ENCODE measurements at places on chromosomes 16 and 17.

- DNase-seq = no peak
Measured at GRCh38 chr16:66740010-66740409, 11.4 kb downstream of the DYNC1LI2 start.

- peak; percentile 71 for DNase-seq
Measured at GRCh38 chr17:20010099-20010863, 1.1 kb downstream of the SPECC1 start.

DNA sequence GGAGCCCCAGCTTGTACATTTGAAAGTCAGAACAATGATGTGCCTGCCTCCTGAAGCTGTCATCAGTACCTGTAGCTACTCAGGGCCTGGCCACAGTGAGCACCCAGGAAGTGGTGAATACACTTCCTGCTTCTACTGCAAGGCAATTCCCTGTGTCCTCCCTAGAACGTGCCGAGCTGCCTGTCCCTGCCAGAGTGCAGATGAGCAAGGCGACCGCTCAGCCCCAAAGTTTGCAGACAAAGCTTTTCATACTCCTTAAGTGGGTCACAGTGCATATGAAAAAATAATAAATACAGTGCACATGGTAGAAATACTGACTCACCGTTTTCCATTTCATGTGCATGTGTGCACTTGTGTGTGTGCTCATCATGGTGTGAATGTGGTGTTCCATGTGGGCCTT lies 77.3 kb downstream of the MPRIP start:
- no peak for DNase-seq

DNA sequence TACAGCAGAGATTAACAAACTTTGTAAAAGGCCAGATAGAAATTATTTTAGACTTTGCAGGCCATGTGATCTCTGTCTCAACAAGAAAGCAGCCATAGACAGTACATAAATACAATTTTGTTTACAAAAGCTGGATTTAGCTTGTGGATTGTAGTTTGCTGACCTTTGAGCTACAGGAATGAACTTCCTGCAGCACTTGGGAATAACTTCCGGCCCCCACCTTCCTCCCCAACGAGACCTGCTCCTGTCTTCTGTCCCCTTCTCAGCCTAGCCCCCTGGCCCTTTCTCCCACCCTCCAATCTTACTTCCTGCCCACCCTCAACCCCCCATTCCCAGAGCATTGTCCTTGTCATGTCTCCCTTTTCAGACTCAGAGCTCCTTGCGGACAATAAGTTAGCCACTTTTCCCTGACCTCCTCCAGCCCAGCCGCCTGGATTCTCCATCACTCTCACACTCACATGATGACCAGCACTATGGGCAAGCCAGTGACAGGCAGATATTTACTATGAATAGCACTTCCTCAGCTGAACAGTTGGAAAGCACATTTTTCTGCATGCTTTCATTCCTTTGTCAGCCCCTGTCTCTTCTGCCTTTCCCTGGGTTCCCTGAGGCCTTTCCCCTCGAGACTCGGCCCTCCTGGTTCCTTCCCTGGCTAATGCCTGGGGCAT lies 27.6 kb upstream of the DLX3 start:
- DNase-seq = no peak

- DNase-seq = peak; percentile 25
Measured at GRCh38 chr16:27618606-27619327, 68.8 kb downstream of the KATNIP start.

DNA sequence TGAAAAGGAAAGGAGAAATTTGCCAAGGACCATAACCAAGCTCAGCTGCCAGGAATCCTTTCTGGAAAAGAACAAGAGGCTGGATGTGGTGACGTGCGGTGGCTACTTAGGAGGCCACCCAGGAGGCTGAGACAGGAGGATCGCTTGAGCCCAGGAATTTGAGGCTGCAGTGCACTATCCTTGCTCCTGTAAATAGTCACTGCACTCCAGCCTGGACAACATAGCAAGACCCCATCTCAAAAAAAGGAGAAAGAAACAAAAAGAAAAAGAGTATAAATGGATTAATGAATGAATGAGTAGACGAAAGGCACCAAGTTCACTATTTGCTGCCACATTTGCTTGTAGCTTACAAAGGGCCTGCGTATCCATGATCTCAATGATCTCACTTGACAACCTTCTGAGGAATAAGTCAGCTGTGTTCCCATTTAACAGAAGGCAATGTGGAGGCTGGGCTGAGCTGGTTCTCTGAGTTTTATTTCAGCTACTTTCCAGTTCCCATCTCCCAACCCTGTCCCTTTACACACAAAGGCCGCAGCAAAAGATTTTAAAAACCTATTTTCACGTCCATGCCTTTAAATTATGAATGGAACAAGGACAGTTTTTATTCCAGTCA lies 29.8 kb downstream of the ARSG start:
- DNase-seq = no peak

GRCh38 chr17:29032857-29033197 lies 10.1 kb upstream of the PIPOX start:
- DNase-seq = no peak

- no peak for DNase-seq
Measured at GRCh38 chr16:48117217-48118105, 38.3 kb downstream of the ABCC12 start.

GRCh38 chr16:50696126-50696525 lies 2.7 kb downstream of the NOD2 start:
- no peak for DNase-seq

GRCh38 chr17:1999557-2000251 lies 25.4 kb downstream of the RTN4RL1 start:
- DNase-seq = peak; percentile 58

GRCh38 chr16:76882105-76882504 lies 308.9 kb upstream of the MON1B start:
- DNase-seq = no peak

DNA sequence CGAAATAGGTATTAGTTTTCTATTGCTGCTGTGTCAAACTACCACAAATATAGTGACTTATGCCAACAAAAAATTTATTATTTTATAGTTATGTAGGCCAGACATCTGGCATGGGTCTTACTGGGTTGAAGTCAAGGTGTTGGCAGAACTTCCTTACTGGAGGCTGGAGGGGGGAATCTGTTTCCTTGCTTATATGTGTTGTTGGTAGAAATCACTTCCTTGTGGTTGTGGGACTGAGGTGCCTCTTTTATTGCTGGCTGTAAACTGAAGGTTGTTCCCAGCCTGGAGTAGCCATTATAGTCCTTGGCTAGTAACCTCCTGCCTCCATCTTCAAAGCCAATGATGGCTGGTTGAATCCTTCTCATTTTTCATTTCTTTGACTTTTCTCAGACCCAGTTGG lies 439.8 kb upstream of the EEF2KMT start:
- no peak for DNase-seq

GRCh38 chr17:20995873-20996723 lies 46.7 kb downstream of the USP22 start:
- DNase-seq = no peak

DNA sequence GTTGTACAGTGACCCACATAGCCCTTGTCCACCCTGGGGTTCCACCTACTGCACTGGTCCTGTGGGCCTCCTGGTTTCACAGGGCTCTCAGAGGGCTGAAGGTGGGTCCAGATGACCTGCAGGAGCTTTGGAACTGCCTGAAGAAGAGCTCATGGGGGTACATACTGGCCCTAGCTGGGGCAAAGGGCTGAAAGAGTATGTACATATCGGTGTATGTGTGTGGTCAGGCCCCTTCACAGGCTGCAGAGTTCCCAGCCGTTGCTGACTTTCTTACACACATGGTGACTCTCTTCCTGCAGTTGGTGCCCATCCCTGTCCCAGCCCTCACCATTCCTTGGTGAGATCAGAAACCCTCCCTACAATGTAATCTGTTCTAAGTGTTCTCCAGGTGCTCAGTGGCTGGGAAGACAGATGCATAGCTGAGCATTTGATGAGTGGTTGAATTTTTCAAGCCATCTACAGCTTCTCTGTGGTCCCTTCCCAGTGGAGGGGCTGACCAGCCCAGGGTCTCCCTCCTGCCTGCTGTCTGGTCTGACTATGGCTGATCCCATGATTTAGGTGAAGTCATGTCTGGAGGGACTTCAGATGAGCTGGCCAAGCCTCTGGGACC lies 2.4 kb upstream of the NFATC3 start:
- no peak for DNase-seq

DNA sequence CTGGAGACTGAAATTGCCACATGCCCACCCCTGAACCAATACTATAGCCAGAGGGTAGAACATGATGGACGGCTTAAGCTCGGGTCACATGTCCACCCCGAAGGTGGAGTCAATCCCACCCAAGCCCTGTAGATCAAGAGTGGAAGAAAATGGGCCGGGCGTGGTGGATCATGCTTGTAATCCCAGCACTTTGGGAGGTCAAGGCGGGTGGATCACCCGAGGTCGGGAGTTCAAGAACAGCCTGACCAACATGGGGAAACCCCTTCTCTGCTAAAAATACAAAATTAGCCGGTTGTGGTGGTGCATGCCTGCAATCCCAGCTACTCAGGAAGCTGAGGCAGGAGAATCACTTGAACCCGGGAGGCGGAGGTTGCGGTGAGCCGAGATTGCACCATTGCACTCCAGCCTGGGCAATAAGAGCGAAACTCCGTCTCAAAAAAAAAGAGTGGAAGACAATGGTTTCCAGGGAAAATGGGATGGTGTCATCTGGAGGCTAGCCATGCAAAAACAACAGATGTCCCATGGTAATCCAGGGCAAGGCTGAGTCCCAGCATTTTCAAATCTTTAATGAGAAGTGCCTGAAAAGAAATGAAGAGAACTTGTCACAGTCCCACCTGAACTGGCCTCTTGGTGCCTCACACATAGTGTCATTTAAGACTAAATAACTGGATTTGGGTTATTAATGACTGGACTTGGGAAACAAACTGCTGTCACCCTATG lies 30.1 kb downstream of the CD300LF start:
- DNase-seq = peak; percentile 27

DNA sequence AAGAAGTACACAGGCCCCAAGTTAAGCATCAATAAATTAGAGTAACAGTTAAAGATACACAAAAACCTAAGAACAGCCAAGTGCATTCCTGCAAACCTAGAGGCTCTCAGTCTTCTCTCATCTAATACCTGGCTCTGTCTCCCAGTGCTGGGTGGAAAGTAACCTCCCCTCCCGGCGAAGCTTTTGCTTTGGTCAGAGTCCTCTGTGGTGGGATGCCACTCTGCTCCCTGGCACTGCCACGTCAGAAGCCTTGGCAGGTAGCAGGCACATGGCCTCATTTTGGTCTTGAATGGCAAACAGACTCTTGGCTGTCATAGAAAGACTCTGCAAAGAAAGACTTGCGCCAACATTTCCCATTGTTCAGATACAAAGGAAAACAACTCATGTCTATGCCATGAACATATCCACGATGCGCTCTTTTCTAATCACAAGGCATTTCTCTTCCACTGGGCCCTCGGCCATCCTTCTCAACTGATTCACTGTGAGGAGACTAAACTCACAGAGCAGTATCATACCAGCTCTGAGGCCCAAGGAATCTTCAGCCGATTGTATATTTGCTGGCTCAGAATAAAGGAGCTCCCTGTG lies 21.2 kb downstream of the MTHFSD start:
- no peak for DNase-seq

GRCh38 chr16:66001432-66001831 lies 365.1 kb upstream of the CDH5 start:
- no peak for DNase-seq

GRCh38 chr17:75996665-75997590 lies 3.7 kb upstream of the CDK3 start:
- DNase-seq = no peak

GRCh38 chr16:74721716-74722115 lies 21.1 kb upstream of the MLKL start:
- no peak for DNase-seq

DNA sequence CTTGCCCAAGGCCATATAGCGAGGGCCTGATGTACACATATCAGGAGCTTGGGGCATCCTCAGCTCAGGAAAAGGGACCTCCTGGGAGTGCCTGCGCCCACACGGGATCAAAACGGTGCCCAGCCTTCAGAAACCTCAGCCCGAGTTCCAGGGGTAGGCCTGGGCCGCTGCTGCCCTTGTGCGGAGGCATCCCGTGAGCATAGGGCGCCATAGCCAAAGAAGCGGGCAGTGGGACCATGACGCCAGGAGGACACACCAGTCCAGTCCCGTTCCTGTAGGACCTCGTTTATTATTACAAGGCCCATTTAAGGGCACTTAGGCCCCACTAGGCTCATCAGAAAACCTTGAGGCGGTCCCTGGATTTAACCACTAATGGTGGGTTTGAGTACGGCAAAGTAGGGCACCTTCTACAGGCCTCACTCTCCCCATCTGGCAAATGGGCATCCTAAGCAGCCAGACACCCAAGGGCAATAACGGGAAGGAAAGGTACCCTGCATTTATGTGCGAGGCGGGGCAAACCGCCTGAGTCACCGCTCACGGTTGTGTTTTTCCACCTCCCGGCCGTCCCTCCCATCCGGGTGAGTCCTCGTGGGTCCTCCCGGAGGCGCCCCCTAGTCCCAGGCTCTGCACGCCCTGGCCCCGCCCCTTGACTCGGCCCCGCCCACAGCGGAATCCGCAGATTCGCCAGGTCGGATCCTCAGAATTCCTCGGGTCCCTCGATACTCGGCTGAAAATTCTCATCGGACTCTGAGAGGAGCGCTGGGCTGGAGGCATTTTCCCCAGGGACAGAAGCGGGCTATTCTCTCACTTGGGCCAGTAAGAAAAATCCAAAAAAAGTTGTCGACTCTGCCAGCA lies 726 bp upstream of the SETD1A start:
- peak; percentile 83 for DNase-seq

DNA sequence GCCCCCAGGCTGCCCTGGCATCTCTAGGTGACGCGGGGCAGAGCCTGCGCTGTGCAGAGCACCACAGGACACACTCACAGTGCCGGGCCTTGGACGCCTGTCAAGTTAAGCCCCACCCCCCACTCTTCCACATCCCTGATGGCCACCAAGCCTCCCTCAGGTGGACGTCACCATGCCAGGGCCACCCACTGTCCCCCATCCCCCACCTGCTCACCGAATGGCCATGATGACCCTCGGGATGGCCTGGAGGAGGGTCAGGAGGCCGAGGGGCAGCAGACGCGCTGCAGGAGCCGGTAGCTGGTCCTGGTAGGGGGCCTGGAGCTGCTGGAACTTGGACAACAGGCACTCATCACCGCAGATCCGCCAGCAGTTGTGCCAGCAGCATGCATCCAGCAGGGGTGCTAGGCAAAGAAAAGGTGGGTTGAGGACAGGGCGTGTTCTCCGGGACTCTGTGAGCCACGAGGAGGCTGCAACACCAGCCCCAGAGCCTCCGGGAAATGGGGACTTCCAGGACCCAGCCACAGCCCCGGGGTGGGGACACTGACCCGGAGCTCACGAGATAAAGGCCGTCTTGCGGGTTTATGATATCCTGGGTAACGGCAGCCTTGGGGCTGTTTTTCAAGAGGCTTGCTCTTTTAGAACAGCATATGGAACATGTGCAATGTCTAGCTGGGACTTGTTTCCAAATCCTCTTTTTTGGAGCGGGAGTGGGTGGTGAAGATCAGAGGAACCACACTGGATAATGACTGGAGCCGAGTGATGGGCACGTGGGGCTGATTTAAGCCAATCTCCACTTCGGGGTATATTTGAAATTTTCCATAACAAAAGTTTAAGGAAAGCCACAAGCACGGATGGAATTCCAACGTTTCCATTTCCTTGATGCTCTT lies 11.4 kb downstream of the C16orf95 start:
- DNase-seq = no peak

DNA sequence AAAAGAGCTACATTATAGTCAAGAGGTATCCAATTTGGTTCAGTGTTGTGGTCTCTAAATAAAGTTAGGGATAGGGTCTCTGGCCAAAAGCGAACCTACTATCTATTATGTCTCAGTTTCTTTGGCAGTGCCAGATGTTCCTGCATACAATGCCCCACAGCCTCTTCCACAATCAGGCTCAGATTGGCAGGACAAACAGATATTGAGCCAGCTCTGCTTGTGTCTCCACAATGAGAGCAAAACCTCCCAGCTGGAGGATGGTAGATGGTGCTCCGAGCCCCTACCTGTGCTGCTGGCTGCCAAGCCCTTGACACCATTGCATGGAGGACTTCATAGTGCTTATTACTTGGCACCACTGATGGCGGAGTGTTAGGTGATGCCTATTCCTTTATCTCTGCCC lies 19.7 kb downstream of the PHAF1 start:
- no peak for DNase-seq

All from NCI-H2171 (cell line).